ENCODE measurements at places on chromosomes 5 and 9. TPM values are rescaled to one million over a fixed set of nuclear protein-coding genes. Genes with fewer than 3 reads are reported as not detected.

TAF11L5 gene
- total RNA-seq: not detected

DND1 gene
- 0.30 TPM for total RNA-seq

ANKRD31 gene
- 0.30 TPM for total RNA-seq

CDKN2B gene
- 10.3 TPM for total RNA-seq

DNAJC18 gene
- total RNA-seq: 6.6 TPM

PRRT1B gene
- total RNA-seq: not detected

THBS4 gene
- total RNA-seq: 12.3 TPM

CCNJL gene
- 3.2 TPM for total RNA-seq

DNA sequence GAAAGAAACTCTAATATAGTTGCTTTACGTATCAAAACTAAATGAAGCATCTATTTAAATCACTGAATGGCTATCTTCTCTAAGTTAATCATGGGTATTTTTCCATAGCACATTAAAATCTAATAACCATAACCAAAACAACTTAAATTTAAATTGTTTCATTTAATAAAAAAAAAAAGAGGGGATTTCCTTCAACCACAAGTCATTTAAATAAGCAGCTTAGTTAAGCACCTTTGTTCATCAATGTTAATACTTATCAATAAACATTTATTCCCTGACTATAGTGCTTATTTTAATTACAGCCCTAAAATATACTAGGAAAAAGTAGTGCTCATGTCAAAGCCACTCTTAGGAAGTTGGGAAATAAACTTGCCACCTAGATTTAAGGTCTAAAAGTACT is 30.3 kb downstream of the ZNF608 start:
- DNase-seq: no peak

DNA sequence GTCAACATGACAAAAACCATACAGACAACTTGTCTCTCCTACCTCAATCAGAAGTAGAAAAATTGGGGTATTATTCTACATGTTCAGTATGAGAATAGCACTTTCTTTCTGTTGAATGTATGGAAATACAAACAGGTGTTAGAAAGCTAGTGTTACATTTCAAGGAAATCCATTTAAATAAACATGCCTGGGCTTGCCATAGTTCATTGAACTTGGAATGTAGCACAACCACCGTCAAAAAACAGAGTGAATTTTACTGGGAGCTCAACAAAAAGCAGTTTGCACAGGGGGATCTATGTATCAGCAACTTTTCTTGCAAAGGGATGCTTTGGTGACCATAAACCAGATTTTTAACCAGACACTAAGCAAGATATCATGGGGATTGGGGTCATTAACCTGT is 307.9 kb upstream of the SMARCA2 start:
- no peak for DNase-seq

DNA sequence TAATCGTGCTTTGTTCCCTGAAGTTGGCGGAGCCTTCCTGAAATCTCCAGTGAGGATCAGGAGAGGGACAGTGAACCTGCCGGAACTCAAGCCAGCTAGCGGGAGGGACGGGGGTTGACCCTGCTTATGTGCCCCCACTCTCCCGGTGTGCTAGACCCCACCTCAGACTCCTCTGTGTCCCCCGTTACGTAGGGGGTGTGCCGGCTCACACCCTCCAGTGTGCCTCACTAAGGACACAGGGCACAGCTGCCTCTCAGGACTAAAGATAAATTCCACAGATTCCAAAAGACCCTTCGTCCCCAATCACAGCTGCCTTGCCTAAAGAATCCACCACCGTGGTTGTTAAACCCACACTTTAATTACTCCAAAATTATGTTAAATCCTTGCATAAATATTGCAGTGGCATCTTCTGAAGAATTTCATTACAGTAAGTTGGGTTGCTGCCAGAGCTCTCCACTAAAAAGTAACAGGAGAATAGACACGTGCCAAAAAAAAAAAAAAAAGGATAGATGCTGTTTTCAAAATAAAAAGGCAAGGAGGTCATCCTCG is 73.7 kb downstream of the GTF3C4 start:
- no peak for DNase-seq

- no peak for DNase-seq
Observed at GRCh38 chr9:120307599-120307998, 272.4 kb downstream of the CDK5RAP2 start.

DNA sequence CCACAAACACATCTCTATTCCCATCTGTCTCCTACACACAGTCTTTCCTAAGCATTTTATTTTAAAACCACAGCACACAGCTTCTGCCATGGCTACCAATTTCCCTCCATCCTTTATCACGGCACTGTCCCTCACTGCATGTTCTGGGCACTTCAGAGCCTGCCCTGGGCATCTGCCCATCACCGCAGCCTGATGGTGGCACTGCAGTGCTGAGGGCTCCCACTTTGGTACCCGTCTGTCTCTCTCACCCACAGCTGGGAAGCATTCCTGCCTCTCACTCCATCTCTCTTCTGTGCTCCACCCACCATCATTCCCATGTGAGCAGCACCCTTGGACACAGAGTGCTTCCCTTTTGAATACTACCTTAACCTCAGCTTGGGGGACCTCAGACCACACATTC is 31.7 kb downstream of the ZDHHC11 start:
- no peak for DNase-seq

DNA sequence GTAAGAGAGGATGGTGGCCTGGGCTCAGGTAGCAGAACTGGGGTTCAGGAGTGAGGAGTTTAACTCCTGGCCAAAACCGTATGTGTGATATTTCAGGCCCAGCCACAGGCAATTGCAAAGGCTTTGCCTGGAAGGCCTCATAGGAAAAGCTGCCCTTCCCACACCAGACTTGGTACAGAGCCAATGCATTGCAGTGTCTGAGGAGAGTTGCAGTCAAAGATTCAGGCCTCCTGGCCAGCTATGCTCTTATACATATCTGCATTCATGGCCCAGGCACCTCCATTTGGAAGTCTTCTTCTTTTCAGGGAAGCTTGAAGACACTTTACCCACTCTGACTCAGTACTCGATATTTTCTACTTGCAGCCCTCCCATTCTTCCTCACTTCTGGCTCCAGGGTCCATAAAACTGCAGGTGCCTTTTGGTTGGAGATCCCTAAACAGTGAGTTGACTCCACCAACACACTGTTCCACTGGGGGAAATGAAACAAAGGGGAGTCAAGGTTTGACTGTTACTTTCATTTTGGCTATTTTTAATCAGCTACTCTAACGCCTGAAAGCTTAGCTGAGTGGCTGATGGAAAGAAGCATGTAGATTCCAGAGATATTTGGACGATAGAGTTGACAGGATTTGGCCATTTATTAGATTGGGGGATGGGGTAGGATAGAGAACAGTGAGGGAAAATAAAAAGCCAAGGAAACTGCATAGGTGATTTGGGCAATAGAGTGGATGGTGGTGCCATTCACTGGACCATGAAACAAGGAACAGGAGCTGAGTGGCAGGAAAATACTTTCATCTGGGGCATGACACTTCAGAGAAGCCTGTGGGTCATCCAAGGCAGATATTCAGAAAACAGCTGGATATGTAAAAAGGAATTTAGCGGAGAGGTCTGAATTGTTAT is 30.6 kb upstream of the IL33 start:
- no peak for DNase-seq

- no peak for DNase-seq
Observed at GRCh38 chr5:106019261-106019660, 1651.5 kb downstream of the EFNA5 start.

GRCh38 chr5:146209714-146210113 is 6.3 kb downstream of the RBM27 start:
- no peak for DNase-seq

DNA sequence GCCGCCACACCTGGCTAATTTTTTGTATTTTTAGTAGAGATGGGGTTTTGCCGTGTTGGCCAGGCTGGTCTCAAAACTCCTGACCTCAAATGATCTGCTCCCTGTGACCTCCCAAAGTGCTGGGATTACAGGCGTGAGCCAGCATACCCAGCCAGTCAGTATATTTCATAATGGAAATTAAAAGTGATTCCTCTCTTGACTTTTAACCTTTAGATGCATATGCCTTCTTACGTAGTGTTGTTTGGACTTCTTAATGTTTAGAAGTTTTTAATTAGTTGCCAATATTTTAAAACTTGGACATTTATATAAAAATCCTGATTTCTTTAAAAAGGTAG is 22.4 kb downstream of the DENND4C start:
- DNase-seq: no peak

DNA sequence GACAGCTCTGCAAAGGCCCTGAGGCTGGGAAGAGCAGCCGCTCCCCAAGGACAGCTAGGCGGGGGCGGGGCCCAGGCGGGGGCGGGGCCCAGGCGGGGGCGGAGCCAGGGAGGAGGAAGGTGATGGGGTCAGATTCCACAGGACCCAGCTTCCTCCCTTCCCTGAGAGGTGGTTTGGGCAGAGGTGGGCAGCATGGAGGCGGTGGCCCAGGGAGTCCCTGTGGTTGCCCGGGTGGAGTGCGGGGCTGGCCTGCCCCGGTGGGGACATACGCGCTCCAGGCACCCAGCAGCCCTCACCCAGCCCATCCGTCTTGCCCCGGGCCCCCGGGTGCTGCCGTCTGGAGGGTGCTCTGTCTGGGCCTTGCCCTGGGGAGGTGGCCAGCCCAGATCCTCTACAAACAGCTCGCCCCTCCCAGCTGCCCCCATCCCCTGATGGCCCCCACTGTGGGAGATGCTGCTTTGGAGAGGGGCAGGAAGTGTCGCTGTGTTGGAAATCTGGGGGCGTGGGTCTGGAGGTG is 11.0 kb upstream of the RNU6ATAC start:
- no peak for DNase-seq

DNA sequence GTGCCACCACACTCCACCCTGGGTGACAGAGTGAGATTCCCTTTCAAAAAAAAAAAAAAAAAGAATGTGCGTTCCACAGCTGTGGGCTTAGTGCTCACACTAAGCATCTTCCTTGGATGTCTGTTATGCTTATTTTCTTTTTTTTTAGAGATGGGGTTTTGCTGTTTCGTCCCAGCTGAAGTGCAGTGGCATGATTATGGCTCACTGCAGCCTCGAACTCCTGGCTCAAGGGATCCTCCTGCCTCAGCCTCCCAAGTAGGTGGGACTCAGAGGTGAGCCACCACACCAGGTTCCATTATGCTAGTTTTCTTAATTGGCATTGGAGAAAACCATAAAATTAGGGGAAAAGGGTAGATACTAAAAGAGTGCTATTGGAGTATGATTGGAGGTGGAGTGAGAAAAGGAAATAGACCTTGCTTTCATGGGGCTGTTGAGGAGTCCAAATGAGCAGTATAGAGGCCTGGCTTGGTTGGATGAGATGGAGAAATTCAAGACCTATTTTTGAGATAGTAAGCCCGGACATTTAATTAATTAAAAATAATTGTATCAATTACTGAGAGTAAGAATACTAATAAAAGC is 978 bp upstream of the BRD3OS start:
- DNase-seq: no peak

DNA sequence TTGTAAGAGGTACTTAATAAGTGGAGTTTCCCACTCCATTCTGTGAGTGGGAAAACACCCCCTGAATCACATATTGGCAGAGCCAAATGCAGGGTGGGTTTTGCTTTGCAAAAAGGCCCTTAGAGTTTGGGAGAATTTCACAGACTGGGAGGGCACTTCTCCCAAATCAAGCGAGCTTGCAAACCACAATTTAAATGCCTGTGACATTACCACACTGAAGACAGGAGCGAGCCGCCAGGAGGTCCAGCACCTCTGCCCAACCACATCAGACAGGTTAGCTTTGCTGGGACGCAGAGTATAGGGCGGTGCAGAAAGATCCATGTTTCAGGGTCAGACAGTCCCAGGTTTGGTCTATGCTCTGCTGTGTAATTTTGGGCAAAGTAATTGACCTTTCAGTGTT is 2.3 kb downstream of the ALAD start:
- DNase-seq: no peak

DNA sequence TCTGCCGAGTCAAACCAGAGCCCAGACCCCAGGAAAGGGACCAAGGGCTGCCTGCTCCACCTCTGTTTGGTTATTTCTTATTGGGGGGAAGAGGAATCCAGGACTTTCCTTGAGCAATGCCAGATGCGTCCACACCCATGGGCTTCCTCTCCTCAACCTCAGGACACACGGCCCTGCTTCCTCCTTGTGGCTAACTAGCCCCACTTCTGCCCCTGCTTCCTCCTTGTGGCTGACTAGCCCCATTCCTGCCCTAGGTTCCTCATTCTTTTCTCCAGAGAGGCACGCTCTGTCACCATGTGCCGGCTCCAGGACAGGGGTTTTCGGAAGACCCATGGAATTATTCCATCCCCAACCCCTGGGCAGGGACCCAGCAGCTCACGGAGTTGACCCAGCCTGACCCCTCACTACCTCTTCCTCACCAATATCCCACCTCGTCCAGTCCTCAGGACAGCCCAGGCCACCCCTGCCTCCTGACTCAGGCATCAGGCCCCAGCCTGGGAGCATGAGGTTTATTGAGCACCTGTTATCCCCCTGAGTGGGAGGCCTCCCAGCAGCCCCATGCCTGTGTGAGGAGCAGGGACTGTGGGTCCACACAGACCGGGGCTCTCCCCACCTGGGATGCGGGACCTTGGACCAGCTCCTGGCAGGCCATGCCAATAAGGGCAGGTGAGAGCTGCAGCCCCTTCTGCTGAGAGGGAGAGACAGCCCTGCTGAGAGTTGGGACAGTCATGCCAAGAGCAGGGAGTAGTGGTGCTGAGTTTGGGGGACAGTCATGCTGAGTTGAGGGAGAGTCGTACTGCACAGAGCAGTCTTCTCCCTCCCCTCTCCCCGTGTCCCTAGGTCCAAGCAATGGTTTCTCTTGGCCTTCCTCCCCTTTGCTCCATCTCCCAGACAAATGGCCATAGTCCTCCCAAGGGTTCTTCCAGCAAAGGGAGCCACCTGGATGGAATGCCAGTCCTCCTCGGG is 11.8 kb upstream of the FCN1 start:
- no peak for DNase-seq

GRCh38 chr5:94360382-94361130 is 257.8 kb downstream of the KIAA0825 start:
- no peak for DNase-seq

GRCh38 chr5:59660737-59661136 is 232.8 kb downstream of the PDE4D start:
- no peak for DNase-seq

DNA sequence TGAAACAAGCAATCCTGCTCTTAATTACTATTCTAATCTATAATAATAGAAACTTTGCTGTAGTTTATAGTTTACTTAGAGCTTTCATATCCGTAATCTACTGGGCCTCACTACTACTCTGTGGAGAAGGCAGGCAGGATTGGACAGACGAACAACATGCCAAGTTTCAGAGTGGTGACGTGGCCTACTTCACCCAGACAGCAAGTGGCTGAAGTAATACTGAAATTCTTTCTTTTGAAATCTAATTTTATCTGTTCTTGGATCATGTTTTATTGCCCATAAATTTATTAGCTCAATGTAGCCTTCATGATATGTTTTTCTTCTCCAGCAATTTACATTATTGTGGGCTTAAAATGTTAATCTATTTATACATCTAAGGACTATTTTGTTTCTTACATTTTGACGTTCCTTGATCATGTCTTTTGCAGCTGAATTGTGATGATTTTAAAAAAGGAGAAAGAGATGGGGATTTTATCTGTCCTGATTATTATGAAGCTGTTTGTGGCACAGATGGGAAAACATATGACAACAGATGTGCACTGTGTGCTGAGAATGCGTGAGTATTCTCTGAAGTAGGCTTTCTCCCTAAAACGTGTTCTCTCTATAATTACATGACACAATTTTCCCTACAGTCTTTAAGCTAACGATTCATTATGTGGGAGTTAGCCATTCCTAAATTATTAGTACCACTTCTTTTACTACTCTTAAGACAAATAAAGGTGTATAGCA is 22.4 kb downstream of the SPINK5 start:
- DNase-seq: no peak

- no peak for DNase-seq
Observed at GRCh38 chr9:121485623-121486022, 14.0 kb downstream of the GGTA1 start.

GRCh38 chr5:132095424-132095972 is 21.9 kb downstream of the CSF2 start:
- DNase-seq: no peak

Measured in skin of body (tissue), 3 donors.